ENCODE measurements at places on chromosomes 13 and 19.

DNA sequence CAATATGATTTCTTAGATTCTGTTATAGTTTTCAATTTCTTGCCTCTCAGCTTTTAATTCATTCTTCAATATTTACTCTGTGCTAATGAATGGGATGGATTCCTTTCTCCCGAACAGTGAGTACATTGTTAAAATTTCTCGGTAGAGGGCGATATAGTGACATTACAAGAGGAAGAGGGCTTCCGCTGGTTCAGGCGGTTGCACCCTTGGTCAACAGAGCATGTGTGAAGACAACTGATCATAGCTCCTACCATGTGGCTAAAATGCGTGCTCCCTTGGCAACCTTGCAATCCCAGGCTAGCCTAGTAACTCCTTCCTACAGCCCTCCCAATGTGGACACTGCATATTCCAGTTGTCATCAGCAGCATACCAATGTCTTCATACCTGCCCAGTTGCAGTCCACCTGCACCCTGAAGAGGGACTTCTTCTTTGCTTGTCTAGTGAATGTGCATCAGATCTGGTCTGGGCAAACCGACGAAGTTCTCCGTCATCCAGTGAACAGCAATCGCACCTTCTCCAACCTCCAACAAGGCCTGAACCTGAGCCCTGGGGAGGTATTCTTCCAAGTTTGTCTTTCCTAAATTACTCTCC, 653.0 kb upstream of the GPC6 start:
- no peak for DNase-seq

DNA sequence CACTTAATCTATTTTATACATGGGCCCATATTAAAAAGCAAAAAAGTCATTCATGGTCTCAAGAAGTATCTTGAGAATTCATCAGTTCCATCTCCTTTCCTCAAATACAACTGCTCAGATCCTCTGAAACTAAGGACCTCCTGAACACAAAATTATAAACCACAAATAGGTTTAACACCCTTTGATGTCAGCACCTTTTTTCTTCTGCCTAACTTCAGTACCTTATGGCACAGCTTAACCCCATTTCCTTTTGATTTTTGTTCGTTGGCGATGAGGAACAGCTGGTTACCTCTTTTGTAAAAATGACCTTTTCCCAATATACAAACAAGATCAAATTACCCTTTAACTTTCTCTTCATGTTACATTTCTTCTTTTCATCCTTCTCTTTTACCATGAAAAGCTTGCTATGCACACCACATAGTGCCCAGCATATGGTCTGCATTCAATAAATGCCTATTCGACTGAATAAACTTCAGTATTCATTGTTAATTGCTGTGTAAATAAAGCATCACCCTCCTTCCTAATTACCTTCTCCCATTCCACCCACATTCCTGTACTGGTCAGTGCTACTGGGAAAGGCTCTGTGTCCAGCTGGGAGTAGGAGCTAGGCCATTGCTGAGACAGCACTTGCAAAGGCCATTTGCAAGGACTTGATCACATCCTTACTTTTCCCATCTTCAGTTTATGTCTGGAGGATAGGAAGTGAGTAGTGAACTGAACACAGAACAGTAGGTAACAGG, 317.9 kb downstream of the SHISA2 start:
- no peak for DNase-seq

DNA sequence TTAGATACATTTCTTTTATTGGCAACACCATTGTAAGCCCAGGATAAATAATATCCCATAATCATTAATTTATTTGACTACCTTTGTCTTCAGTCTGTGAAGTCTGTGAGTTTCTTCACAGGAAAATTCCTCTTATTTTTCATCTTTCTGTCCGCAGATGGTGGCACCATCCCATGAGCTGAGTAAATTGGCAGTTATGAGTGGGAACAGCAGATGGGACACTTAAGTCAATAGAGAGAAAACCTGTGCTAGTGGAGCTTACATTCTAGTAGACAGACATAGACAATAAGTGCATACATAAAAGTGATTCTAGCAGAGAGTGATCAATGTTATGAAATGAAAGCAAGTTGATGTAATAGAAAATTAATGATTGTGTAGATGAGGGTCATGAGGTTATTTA, 638.2 kb upstream of the MIR17HG start:
- no peak for DNase-seq

DNA sequence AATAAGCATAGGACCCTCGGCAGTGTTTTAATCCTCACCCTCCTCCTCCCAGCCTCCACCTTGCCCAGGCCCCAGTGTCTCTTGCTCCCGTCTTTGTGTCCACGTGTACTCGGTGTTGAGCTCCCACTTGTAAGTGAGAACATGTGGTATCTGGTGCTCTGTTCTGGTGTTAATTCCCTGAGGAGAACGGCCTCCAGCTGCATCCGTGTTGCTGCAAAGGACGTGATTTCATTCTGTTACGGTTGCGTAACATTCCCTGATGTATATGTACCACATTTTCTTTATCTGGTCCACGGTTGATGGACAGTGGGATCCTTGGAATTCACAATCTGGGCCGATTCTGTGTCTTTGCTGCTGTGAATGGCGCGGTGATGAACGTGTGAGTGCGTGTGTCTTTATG, 44.7 kb upstream of the TFDP1 start:
- no peak for DNase-seq

- DNase-seq = no peak
These were observed 497 bp downstream of the CEBPA start for GRCh38 chr19:33301900-33302174.

DNA sequence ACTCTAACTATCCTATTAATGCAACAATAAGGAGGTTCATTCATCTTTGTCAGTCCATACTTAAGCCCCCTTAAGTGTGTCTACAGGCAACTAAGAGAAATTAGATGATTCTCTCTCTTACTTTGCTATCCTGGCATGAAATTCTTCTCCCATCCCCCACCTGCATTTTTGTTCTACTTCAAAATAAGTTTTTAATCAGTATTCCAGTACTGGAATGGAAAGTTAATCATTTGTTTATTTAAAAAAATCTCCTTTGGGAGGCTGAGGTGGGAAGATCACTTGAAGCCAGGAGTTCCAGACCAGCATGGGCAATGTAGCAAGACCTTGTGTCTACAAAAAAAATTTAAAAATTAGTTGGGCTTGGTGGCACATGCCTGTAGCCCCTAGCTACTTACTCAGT, 222.1 kb downstream of the MZT1 start:
- no peak for DNase-seq

DNA sequence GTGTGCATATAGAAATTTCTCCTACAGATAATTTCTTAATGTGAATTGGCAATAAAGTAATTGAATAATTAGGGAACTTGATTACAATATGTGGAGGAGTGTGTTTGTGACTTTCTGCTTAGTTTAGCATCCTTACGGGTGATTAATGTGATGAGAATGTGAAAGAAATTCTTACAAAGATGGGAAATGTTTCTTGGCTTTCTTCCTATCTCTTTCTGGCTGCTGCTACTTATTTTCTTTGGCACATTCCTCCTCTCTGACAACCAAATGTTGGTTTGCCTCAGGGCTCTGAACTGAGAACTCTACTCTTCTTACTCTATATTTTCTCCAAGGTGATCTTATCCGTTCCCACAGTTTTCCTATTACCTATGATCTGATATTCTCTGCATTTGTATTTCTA, 300.1 kb downstream of the TBC1D4 start:
- DNase-seq = no peak

DNA sequence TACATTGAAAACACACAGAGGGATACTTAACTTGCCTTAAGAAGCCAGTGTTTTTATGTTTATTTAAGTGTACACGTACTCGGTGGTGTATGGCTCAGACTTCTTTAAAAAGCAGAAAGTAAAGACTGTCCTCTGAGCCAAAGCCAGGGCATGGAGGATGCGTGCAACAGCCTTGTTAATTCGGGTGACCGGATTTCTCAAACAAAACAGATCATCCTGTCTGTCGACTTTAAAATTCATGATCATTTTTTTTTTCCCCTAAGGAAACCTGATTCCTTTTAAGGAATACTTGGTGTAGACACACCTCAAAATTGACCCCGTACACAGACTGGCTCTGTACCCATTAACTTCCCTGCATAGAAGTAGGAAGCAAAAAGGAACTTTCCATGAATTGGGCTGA, 124.7 kb upstream of the RNF113B start:
- DNase-seq = no peak

GRCh38 chr19:40831502-40832430, 18.5 kb downstream of the CYP2A6 start:
- no peak for DNase-seq

DNA sequence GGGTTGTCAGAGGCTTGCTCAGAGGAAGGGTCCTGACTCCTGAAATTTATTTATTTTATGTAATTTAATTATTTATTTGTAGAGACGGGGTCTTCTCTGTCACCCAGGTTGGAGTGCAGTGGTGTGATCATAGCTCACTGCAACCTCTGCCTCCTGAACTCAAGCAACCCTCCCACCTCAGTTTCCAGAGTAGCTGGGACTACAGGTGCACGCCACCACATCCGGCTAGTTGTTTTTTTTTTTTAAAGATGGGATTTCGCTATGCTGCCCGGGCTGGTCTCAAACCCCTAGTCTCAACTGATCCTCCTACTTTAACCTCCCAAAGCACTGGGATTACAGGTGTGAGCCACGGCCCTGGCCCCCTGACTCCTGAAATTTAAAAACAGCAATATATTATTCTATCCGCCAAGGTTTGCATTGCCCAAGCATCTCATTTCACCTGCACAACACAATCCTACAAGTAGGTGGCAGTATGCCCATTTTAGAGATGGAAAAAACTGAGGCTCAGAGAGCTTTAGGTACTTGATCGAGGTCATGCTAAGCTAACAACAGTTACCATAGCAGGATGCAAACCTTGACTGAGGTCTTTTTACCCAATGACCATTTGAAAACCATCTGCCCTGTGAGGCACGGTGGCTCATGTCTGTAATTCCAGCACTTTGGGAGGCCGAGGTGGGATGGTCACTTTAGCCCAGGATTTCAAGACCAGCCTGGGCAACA, 18.1 kb downstream of the ARHGEF18 start:
- no peak for DNase-seq

GRCh38 chr19:17334414-17335409, at the start of gene ANO8:
ANO8 (minus strand) TSS chr19:17334855; CDS start chr19:17334670, 185 bp downstream.
- peak; percentile 97 for DNase-seq

All from CD8-positive, alpha-beta T cell (primary cell).